ENCODE measurements at places on chromosomes 6 and 20.

DNA sequence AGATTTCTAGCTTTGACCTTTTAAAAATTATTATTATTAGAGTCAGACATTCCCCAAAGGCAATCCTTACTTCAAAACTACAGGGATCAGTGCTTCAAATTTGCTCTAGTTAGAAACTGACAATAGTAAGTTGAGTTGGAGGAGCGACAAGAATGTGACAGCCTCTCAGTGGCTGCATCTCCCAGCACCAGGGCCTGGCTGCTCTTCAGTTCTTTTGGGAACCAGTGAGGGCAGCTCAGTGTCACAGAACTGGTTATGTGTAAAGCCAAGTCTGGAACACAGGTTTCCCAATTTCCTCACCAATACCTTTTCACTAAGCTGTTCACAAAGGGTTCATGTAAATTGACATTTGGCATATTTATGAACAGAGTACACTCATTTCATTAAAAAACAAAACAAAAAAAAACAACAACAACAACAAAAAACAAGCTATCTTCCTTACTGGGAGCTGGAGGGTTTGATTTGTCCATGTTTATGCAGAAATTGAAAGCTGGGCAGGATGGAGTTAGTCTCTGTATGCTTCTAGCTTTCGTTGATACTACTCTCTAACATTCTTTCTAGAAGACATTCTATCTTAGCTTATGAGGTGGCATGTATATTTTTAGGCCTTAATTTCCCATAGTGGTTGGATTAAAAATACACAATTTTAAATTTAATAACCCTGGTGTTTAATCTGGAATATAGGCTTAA, 95.0 kb downstream of the SAMD5 start:
- DNase-seq, result no peak
- no peak overlapping the region for H3K4me3 ChIP-seq
- no peaks in the 10 kb centered on the region for H3K4me1 ChIP-seq
- no peaks in the 10 kb centered on the region for H3K27me3 ChIP-seq
- no peaks in the 10 kb centered on the region for H3K36me3 ChIP-seq

- no peak for DNase-seq
- H3K4me1 ChIP-seq, result no peaks in the 10 kb centered on the region
- no peak overlapping the region for H3K27ac ChIP-seq
These were observed 17.6 kb downstream of the RIMS4 start for GRCh38 chr20:44792796-44793195.

DNA sequence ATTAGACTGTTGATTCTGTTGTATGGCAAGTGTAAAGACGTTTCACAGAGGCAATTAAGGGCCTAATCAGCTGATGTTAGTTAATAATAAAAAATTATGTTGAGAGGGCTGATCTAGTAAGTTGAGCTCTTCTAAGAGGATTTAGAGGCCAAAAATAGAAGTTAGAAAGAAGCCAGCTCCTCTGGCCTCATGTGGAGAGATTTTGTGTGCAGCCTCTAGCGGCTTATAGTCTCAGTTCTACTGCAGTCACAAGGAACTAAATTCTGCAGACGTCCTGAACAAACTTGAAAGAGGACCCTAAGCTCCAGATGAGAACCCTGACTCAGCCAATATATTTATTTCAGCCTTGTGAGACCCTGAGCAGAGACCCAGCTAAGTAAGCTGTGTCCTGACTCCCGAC, 498.6 kb downstream of the BTBD3 start:
- H3K27ac ChIP-seq, result no peak overlapping the region
- no peaks in the 10 kb centered on the region for H3K36me3 ChIP-seq
- no peaks in the 10 kb centered on the region for H3K27me3 ChIP-seq
- H3K4me3 ChIP-seq, result no peak overlapping the region
- H3K4me1 ChIP-seq, result no peaks in the 10 kb centered on the region

GRCh38 chr20:43789593-43789992, 62.8 kb upstream of the GTSF1L start:
- no peaks in the 10 kb centered on the region for H3K4me1 ChIP-seq
- no peak for DNase-seq
- H3K36me3 ChIP-seq, result no peaks in the 10 kb centered on the region
- no peak overlapping the region for H3K4me3 ChIP-seq

- no peaks in the 10 kb centered on the region for H3K4me1 ChIP-seq
- no peak overlapping the region for H3K4me3 ChIP-seq
- DNase-seq, result no peak
- H3K27ac ChIP-seq, result no peak overlapping the region
- H3K27me3 ChIP-seq, result no peaks in the 10 kb centered on the region
These were observed 137.4 kb upstream of the HDAC2 start for GRCh38 chr6:114108119-114109002.

DNA sequence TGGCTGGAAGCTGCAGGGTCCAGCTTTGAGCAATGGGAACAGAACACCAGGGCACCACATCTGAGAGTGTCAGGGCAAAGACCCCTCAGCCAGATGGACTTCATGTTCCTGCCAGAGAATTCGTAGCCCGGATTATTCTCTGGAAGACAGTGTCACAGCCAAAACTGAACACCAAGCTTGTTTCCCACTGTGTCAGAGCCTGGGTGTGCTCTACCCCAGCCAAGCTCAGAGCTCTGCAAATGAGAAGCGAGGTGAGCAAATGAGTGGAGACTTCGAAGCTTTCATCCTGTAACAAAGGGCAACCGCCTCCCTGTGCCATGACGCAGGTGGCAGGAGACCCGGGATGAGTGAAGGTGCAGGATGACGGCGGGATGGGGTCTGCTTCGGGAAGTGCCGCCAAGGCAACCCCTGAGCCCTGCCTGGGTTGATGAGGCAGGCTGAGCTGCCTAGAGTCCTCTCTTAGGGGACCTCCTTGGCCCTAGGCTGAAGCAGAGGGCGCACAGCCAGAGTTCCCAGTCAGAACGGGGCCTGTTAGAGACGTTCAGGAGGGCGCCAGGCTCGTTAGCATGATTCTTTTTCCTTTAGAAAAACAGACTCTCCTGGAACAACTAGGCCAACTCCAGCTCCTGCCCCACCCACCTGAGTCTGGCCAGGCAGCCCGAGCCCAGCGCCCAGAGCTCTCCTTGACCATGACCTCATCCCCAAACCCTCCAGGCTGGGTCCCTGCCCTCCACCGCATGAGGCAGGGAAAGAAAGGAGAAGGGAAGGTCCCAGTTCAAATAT, 187.7 kb downstream of the SOD2 start:
- no peaks in the 10 kb centered on the region for H3K27me3 ChIP-seq
- H3K4me3 ChIP-seq, result no peak overlapping the region
- no peak for DNase-seq
- H3K36me3 ChIP-seq, result no peaks in the 10 kb centered on the region
- no peaks in the 10 kb centered on the region for H3K4me1 ChIP-seq

- no peaks in the 10 kb centered on the region for H3K36me3 ChIP-seq
- DNase-seq, result no peak
- no peaks in the 10 kb centered on the region for H3K4me1 ChIP-seq
- H3K4me3 ChIP-seq, result no peak overlapping the region
These were observed 24.3 kb downstream of the AKAP7 start for GRCh38 chr6:131159578-131159977.

- peaks cover 9% of the 10 kb centered on the region for H3K4me1 ChIP-seq
- peak overlapping the region; percentile 59 for H3K4me3 ChIP-seq
- peak overlapping the region; percentile 89 for H3K27ac ChIP-seq
These were observed 1.4 kb downstream of the RPS10 start for GRCh38 chr6:34424200-34425131.

DNA sequence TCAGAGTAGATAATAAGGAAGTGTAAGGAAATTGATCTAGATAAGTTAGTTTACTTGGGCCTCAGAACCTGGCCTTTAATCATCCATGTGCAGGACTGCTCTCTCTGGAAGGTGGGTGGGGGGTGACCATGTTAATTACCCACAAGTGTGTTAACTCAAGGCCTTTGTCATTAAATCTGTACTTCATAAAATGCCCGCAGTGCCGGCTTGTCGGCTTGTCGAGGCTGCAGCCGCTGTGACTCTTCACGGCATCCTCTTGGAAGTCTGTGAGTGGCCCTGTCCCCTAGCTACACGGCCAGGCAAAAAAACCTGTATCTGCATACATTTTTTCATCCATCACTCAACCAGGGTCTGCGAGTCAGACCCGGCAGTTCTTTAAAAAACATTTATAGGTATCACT, 70.9 kb upstream of the ASCC3 start:
- no peaks in the 10 kb centered on the region for H3K27me3 ChIP-seq
- H3K4me3 ChIP-seq, result no peak overlapping the region
- H3K36me3 ChIP-seq, result no peaks in the 10 kb centered on the region

DNA sequence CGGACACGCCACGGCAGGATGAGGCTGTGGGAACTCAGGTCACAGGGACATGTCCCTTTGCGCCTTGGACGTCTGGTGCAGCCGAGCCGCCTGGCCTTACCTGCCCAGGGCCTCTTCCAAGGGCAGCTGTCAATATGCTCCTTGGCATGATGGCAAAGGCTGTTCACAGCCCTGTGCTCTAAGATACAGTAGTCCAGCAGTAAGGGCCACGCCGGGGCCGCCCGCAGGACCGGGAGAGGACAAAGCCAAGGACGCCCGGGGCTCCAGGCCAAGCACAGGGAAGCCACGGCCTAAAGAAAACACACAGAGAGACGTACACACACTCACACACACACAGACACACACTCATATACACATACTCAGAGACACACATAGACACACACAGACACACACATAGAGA, 13.0 kb downstream of the FOXF2 start:
- H3K4me3 ChIP-seq, result no peak overlapping the region
- no peaks in the 10 kb centered on the region for H3K4me1 ChIP-seq
- H3K36me3 ChIP-seq, result no peaks in the 10 kb centered on the region

DNA sequence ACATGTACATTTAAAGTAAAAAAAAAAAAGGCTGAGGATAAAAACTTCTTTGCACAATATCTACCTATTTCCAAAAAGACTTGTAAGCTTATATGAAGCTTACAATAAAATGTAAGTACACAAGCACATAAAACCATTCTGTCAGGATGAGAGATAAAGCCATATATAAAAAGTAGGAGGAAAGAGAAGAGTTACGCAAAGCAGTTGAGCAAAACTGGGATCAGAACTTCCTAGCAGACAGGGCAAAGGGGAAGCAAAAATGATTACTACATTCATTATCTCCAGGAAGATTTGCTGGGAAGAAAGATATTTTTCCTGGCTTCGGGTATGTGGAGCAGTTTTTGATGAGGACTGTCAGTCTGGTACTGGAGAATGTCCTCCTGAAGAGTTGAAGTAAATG, 198.1 kb downstream of the MTFR2 start:
- H3K36me3 ChIP-seq, result no peaks in the 10 kb centered on the region
- DNase-seq, result no peak

GRCh38 chr6:16320533-16321340, 82.3 kb downstream of the GMPR start:
- H3K27me3 ChIP-seq, result no peaks in the 10 kb centered on the region
- peaks cover 12% of the 10 kb centered on the region for H3K4me1 ChIP-seq
- no peak for DNase-seq
- no peaks in the 10 kb centered on the region for H3K36me3 ChIP-seq

- no peak for DNase-seq
- H3K36me3 ChIP-seq, result no peaks in the 10 kb centered on the region
These were observed 27.5 kb upstream of the TBXT start for GRCh38 chr6:166194914-166195859.

DNA sequence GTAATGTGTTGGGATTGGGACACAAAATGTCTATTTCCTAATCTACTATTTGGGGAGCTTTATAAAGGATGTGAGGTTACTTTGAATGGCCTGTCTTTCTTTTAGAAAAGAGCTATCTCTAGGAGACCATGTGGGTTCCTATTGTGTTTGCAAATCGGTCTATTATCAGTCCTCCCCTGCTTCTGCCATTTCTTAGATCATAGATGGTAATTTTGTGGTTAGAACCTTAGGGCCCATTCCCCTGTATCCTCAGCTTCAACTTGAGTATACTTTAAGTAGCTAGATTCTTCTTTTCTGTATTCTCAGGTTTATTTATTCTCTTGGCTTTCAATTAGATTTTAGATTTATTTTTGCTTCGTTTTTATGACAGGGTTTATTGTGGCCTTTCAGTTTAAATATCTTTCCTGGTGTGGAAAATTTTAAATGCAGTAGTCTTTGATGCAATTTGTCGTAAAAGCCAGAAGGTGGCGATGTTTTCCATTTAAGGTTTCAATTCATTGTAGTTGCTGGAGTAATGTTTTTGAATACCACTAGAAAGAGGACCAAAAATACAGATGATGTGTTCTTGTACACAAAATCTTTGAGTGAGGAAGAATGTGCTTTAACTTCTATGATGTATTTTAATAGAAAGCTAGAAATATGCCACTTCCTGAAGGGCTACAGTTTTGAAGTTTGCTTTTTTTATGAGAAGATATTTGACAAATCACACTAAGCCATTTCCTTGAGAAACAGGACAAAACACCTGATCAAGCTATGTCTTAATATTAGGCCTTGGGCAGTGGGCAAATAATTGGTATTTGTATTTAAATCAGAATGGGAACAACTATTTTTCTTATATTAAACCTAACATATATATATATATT, 20.3 kb downstream of the TBPL1 start:
- no peak overlapping the region for H3K27ac ChIP-seq
- no peaks in the 10 kb centered on the region for H3K4me1 ChIP-seq
- no peaks in the 10 kb centered on the region for H3K36me3 ChIP-seq
- no peak for DNase-seq
- no peaks in the 10 kb centered on the region for H3K27me3 ChIP-seq

GRCh38 chr20:48661575-48662455, 166.0 kb downstream of the PREX1 start:
- no peaks in the 10 kb centered on the region for H3K4me1 ChIP-seq
- peak overlapping the region; percentile 10 for H3K27ac ChIP-seq
- DNase-seq, result no peak
- no peak overlapping the region for H3K4me3 ChIP-seq
- no peaks in the 10 kb centered on the region for H3K36me3 ChIP-seq

GRCh38 chr20:35571555-35571954, 29.7 kb downstream of the ERGIC3 start:
- no peak overlapping the region for H3K27ac ChIP-seq
- H3K4me1 ChIP-seq, result no peaks in the 10 kb centered on the region
- no peak overlapping the region for H3K4me3 ChIP-seq
- no peaks in the 10 kb centered on the region for H3K36me3 ChIP-seq
- no peaks in the 10 kb centered on the region for H3K27me3 ChIP-seq

DNA sequence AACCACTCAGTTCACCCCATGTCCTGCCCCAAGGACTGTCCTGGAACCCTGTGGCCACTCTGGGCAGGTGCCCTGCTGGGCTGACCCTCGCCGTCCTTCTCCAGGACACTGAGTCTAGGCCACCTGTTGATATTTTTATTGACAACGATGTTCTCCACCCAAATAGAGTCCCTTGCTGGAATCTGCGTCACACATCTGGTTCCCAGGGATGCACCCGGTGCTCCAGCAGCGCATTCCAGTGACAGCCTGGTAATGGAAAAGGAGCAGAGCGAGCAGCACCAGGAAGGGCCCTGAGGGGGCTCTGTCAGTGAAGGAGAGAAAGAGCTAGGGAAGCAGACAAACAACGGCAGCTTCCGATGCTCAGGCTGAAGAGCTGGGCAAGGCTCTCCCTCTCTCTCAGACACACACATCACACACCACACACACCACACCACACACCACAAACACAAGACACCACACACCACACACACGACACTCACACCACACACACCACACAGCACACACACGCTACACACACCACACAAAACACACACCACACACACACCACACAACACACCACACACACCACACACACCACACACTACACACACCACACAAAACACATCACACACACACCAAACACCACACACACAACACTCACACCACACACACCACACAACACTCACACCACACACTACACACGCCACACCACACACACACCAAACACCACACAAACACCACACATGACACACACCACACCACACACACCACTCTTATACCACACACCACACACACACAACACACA, 117.9 kb upstream of the THBS2 start:
- no peaks in the 10 kb centered on the region for H3K27me3 ChIP-seq
- H3K4me1 ChIP-seq, result no peaks in the 10 kb centered on the region
- H3K4me3 ChIP-seq, result no peak overlapping the region
- H3K27ac ChIP-seq, result no peak overlapping the region

Data from breast epithelium (tissue), 4 donors.